ENCODE measurements at places on chromosomes 2 and 18.

DNA sequence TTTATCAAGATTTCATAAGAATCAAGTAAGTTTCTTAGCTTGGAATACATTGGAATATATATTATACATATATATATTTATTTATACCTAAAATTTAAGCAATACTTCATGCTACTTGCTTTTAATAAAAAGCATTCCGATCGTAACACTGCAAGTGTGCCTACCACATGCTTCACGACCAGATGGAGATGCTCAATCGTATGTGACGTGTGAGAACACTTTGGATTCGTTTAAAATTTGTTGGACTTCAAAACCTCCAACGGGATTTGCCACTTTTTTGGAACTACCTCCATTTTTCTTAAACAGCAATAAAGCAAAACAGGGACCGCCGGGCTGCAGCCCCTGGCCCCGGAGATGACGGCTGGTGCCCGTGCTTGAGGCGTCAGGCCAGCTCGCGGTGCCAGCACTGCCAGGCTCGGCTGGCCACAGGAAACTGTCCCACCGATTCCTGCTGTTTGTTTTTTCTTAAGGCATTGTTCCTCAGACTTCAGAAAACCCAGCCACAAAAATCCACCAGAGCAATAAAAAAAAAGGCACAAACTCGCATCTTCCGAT, 204.1 kb downstream of the TWIST2 start:
- no peak for DNase-seq

- no peak for DNase-seq
Measured at GRCh38 chr2:77566582-77566981, 44.4 kb upstream of the LRRTM4 start.

DNA sequence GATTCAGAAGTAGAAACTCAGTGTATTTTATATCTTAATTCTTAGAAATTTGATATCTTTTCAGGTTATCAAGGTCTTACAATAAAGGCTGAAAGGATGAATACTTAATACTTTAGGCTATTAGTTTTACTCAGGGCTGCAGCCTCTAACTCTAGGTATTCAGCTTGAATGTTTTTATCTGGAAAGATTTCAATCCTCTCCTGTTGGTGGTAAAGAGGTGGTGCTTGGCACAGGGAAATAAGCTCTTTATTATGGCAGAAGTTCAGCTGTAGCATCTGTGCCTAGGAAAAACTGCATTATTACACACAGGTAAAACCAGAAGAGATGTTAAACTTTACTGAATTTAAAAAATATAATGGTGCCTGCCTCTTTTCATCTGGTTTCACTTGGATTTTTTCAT, 11.1 kb downstream of the ACVR2A start:
- DNase-seq, result no peak

GRCh38 chr2:240170354-240170735, 29.9 kb upstream of the OTOS start:
- peak; percentile 32 for DNase-seq

- no peak for DNase-seq
Measured at GRCh38 chr2:5145801-5146200, 546.4 kb upstream of the SOX11 start.

DNA sequence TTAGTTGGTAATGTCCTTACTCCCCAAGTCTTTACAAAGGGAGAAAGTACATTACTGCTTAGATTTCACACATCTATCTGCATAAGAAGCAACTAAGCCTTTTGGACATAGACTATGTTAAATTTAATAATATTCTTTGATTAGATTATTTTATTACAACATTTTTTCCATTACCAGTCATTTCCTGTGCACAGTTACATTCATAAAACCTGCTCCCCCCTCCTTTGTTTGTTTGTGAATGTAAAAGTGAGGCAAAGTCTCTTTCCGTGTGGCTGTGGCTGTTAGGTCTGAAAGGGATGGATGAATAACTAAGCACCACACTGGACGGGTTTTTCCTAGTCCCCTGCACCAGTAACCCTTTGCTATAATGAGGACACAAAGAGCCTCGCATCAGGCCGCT, 9.6 kb downstream of the PTGR3 start:
- no peak for DNase-seq

- DNase-seq, result no peak
Measured at GRCh38 chr18:23438046-23438377, 15.1 kb upstream of the RIOK3 start.

DNA sequence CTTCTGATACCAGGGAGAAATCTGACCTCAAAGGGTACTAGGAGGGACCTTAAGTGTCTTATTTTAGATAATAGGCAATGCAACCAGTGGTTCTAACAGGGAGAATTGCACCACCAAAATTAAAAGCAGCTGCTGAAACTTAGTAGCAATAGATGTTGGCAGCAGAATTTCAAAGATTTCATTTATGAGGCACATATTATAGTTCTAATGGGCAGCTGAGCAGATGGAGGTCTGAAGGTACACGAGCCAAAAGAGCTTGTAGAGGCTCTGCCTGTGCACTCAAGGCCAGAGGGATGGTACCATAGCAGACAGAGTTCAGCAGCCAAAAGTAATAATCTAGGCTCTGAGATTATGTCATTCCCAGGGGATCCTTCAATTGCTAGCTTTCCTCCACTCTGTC, 87.3 kb upstream of the NCKAP5 start:
- no peak for DNase-seq

DNA sequence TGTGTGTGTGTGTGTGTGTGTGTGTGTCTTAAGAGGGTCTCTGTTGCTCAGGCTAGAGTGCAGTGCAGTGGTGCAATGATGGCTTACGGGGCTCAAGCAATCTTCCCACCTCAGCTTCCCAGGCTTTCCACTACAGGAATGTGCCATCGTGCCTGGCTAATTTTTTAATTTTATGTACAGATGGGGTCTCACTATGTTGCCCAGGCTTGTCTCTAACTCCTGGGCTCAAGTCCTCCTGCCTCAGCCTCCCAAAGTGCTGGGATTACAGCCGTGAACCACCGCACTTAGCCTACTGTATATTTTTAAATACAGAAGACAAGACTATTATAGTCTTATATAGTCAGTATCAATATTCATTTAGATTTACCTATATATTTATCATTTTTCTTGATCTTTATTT, 220.1 kb upstream of the STON1 start:
- DNase-seq, result no peak

GRCh38 chr2:43027097-43027873, 199.1 kb downstream of the ZFP36L2 start:
- DNase-seq, result no peak

DNA sequence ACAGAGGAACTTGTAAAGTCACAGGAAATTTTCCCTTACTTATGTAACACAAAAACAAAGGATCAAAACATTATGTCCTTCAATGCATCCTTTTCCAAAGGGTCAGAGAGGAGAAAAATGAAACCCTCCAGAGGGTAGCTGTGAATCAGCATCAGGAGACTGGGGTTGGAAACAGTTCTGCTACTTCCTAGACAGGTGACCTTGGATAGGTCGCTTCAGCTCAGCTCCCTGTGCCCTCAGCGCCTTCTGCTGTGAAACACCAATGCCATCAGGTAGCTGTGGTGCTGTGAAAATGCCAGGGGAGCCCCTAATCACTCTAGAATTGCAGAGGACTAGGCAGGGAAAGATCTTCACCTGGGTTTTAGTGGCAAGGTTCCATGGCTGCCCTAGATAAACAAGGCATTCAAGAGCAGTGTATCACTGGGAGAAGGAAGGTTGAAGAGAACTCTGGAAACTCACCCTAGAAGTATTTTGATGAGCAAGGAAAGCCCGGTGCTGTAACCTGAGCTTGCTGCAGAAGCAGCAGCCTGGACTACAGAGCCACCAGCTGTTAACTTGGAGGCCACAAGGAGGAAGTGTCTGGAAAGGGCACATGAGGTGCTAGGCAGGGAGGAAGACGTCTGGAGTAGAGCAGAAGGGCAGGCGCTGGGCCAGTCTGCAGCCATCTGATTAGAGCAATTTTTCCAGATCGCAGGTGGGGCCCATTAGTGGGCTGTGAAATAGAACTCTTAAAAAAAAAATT, 100.7 kb upstream of the MCFD2 start:
- DNase-seq, result peak; percentile 92

DNA sequence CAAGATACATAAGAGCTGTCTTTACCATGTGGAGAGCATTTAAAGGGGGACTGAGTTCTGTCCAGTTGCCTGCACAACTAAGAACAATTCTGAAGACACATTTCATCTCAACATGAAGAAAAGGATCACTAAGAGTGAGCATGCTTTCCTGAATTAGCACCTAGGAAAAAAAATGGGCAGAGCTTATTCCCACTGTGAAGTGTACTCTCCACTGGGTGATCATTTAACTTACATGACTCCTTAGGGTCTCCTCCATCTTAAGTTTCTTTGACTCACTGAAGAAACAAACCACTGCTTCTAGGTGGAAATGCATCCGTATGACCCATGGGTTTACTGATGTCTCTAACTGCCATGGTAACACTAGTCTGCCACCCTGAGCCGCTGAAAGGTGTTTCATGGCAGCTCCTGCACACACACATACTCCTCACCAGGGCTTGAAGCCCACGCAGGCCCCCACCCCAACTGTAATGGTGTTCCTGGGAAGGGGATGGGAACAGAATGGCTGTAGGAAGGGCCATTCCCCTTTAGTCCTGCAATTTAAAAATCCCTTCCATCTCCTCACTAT, 27.1 kb downstream of the HDLBP start:
- DNase-seq, result no peak

DNA sequence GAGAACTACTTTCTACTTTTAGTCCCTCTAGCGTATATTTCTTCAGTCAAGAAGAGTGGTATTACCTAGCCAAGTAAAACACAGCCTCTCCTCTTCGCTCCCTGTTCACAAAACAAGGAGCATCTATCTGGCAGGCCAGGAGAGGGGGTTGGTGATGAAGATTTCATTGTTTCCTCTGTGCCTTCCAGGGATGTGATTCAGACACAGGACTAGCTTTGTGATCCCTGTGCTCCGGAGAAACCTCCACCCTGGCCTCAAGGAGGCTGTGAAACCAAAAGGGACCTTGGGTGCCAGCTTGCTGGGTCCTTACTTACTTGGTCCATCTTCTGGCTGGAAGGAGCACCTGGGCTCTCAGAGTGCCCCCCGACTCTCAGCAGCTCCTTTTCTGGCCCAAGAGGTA, 5.7 kb downstream of the RHOB start:
- DNase-seq, result peak; percentile 85

DNA sequence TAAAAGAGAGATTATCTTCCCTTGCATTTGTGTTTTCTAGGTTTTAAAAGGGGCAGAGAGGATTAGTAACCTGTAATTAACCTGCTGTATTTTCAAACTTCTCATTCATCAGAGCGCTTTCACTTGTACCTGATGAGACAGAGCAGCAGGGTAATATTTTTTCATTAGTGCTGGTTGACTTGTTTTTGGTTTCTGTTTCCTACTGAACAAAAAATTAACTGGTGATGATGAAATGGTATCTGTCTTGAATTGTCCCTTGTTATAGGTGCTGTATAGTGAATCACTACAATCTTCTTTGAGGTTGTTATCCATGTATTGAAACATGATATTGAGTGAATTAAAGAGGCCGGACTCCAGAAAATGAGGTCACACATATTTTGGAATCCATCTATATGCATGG, 37.9 kb downstream of the CDH20 start:
- DNase-seq, result no peak

- DNase-seq, result no peak
Measured at GRCh38 chr2:221350616-221351015, 221.5 kb downstream of the EPHA4 start.

DNA sequence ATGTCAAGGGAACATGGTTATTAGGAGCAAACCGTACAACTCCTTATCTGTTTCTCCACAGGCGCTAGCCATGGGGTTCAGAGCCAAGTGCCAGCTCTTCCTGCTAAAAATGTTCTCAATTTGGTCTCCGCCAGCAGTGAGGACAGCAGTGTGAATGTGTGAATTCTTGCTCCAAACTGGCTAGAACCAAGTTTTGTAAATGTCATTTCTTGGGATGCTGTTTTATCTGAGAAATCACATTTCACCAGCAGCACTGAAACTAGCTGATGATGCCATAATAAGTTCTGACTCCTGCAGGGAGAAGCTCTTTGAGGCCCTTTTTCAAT, 140.6 kb upstream of the LGALSL start:
- peak; percentile 53 for DNase-seq

DNA sequence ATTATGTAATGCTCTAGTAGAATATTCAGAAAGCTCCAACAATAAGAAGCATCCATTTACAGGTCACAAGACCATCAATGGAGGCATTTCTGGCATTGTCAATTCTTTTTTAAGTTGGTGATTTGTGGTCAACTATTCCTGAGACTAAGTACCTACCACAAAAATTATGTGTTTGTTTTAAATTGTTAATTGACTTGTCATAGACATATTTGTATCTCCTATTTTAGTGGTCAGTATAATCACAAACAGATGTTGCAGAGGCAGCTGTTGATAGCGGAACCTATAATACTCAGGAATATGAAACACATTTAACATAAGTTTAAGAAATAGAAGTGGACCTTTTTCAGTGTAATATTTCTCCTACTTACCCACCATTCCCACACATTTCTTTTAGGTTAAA, 430.1 kb downstream of the CCDC85A start:
- DNase-seq, result no peak

DNA sequence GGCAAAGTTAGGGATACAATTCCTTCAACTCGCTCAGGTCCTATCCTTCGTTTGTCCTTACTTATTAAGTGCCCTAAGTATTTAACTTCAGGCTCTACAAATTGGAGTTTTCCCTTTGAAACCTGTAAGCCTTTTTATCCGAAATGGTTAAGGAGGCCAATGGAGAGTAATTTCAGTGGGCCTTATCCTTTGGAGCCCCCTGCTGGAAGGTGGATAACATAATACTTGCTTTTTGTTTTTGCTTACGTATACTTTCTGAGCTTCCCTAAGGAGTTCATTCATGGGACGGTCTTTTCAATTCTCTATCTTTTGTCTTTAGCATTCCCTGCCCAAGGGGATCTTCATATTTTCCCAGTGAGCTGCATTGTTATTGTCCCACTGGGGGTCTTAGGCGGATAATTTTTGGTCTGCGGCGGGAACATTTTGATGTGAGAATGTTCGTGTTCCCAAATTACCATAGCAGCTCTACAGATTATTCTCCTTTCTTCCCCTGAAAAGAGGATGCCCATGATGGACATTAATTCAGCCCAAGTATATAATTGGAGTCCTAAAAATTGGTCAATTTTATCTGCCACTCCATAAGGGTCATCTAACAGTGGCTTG, 34.4 kb upstream of the TRAPPC8 start:
- DNase-seq, result peak; percentile 71

- no peak for DNase-seq
Measured at GRCh38 chr2:219426534-219427136, 8.0 kb upstream of the SPEG start.

GRCh38 chr18:52567360-52567759, 227.4 kb downstream of the DCC start:
- no peak for DNase-seq

- DNase-seq, result no peak
Measured at GRCh38 chr2:3348767-3349166, 28.9 kb downstream of the EIPR1 start.

DNA sequence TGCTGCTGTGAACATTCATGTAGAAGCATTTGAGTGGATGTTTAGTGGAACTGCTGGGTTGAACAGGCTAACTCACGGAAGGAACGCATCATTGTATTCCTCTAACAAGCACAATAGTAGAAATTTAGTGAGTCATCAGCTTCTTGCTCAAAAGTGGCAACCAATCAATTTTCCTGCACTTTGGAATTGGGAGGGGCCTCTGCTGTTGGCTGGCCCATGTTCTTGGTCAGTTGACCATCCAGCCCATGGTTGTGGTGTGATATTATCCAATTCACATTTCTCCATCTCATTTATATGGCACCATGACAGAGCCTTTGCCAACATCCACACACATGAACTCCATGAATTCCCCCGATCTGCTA, 95.0 kb downstream of the TNFRSF11A start:
- peak; percentile 10 for DNase-seq

Data from choroid plexus epithelial cell (primary cell).